ENCODE measurements at places on chromosomes 4 and X. TPM values are rescaled to one million over a fixed set of nuclear protein-coding genes. Genes with fewer than 3 reads are reported as not detected.

DNA sequence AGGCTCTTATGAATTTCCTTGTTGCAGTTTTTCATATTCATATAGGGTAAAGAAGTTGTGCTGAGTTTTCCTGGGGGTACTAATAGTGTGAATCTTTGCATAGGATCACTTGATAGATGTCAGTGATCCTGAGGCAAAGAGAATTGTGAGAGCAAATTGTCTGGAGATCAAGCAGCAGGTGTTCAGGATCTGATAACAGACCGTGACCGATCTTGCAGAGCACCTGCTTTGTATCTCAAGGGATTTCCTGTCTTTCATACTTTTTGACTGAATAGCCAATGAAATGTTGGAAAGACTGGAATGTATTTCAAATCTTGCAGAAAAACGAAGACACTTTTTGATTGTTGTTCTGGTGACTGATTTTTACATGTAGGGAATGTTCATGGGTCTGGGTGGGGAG lies 914.5 kb downstream of the STIM2 start:
- H3K4me1 ChIP-seq: no peaks in the 10 kb centered on the region
- no peak overlapping the region for H3K27ac ChIP-seq
- no peak overlapping the region for H3K4me3 ChIP-seq
- H3K27me3 ChIP-seq: no peaks in the 10 kb centered on the region

The F9 gene
- total RNA-seq: not detected

The DIAPH2 gene
- total RNA-seq: 6.1 TPM

- no peak for DNase-seq
- H3K4me3 ChIP-seq: no peak overlapping the region
- no peaks in the 10 kb centered on the region for H3K4me1 ChIP-seq
- H3K27me3 ChIP-seq: peaks cover 17% of the 10 kb centered on the region
Observed at GRCh38 chr4:107850438-107850837, 25.7 kb downstream of the SGMS2 start.

GRCh38 chr4:41174444-41174843 lies 39.9 kb downstream of the APBB2 start:
- no peak overlapping the region for H3K4me3 ChIP-seq
- DNase-seq: no peak
- no peaks in the 10 kb centered on the region for H3K36me3 ChIP-seq
- H3K4me1 ChIP-seq: no peaks in the 10 kb centered on the region

All from naive thymus-derived CD8-positive, alpha-beta T cell (primary cell).